ENCODE measurements at places on chromosomes 1 and 21. TPM values are rescaled to one million over a fixed set of nuclear protein-coding genes. Genes with fewer than 3 reads are reported as not detected.

DNA sequence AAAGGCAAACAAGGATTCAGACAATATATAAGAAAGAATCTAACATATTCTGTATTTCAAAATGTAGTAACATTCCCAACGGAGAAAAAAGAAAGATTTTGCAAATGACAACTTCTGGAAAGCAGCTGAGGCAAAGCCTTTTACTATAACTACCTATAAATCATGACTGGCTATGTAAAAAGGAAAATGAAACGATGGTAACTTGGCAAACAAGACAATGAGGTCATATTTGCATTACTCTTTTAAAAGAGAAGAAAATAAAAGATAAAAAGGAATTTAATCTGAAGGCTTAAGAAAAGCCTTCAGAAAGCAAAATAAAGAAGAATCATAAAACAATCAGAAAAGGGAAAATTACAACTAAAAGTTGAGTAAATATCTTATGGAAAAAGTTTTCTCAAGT is 25.1 kb upstream of the ASPM start:
- no peak for DNase-seq

DNA sequence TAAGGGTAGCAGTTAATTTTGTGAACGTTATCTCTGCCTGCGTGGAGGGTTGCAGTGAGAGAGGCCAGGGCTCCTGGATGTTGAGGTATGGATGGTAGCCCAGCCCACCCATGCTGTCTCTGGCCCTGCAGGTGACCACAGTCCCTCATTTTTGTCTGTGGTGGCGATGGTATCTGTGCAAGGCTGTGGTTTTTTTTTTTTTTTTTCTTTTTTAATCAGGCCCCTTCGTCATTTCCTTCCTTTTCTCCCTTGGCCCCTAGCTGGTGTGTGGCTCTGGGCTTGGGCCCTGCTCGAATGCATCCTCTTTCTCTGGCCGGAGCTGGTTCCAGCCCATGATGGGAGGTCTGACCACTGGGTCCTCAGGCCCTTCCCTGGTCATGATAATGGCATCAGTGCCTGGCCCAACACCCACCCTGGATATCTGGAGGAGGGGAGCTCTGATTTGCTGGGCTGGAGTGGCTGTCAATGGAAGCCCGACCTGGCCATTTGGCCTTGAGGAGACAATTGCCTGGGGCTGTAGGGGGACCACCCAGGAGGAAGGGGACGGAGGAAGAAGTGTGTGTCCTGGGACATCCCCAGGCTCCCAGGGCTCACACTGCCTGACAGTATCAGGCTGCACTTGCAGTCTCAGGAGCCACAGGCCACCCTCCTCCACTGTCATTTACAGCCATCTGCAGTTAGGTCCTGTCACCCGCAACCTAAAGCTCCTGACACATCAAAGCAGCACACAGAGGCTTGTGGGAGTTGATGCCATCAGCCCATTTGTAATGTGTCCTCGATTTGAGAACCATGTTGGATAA is 8.1 kb upstream of the RNF187 start:
- no peak for DNase-seq

- DNase-seq, result no peak
These were observed 1.6 kb downstream of the B3GALT2 start for GRCh38 chr1:193184776-193185175.

DNA sequence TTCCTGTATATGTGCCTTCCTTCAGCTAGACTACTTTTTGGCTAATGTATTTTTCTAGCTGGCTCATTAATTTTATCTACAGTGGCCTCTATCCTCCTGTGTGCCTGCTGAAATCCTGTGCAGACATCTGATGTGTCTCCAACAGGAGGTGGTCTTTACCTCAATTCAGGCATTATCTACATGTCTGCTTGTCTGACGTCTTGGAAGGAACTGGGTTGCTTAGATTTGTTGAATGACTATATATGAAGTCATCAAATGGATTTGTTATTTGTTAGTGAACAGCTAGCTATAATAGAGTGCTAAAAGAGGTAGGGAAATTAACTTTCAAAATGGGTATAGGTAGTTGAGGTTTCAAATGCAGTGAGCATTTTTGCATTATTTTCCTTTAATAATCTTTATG is 6.7 kb downstream of the RPL5 start:
- DNase-seq, result no peak

- peak; percentile 35 for DNase-seq
These were observed 35.2 kb upstream of the MUTYH start for GRCh38 chr1:45375104-45376090.

- DNase-seq, result peak; percentile 96
These were observed 1.0 kb downstream of the ANKRD65 start for GRCh38 chr1:1419813-1420653.

- peak; percentile 84 for DNase-seq
These were observed 35.9 kb downstream of the TMCC2 start for GRCh38 chr1:205263580-205264190.

DNA sequence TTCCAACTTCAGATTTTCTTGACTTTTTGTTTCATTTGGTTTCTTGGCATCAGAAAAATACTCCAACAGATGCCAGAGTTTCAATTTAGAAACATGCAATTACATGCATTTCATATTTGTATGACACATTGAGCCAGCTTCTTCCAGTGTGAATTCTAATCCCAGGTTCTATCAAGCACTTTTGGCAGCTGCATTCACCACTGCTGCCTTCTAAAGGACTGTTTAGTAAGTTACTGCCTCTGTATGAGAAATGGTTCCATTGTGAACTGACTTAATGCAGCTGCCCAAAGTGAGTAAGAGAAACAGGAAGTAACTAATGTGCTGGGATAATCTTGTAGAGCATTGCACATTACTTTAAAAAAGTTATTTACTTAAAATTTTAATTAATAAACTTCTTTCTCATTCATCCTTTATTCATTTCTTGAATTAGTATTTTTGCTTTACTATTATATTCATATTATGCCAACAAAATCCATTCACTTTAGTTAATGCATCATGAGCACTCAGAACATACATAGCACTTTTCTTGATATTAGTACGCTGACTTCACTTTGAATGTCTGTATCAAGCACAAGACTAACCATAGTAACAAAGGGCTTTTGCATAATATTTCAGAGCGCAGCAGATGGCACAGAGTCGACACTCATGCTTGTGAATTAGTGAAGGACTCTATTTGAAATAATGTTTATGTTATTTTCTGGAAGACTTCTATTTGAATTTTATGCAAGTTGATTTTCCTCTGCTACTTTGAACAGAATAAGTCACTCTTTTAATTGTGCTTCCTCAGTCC is 9.8 kb downstream of the RGS18 start:
- no peak for DNase-seq

- peak; percentile 48 for DNase-seq
These were observed 192.4 kb upstream of the SGIP1 start for GRCh38 chr1:66341446-66342089.

- DNase-seq, result no peak
These were observed 49.6 kb downstream of the ELAPOR1 start for GRCh38 chr1:109163551-109163950.

DNA sequence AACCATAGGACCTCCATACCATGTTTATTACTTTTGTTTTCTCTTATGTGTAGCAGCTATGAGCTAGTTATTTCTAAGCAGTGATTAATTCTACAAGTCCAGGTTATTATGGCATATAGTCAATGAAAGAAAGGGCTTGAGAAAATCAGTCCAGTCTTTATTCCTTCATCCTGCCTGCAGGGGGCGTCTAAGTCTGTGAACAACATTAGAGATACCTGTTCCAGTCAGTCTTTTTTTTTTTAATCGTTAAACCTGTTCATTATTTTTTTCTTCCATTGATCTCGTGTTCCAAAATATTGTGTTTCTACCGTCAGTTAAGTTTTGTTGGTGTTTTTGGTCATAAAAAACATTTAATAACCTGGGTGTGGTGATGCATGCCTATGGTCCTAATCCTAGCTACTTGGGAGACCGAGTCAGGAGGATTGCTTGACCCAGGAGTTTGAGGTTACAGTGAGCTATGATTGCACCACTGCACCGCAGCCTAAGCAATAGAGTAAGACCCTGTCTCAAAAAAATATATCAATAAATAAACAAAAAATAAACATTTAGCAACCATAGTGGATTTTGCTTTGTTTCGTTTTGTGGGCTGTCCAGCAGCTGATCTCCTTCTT is 29.4 kb upstream of the CD2 start:
- no peak for DNase-seq

- DNase-seq, result peak; percentile 86
These were observed 68.8 kb upstream of the COL6A1 start for GRCh38 chr21:45912611-45913417.

GRCh38 chr1:89894210-89895201 is 73.7 kb downstream of the LRRC8D start:
- DNase-seq, result peak; percentile 73

DNA sequence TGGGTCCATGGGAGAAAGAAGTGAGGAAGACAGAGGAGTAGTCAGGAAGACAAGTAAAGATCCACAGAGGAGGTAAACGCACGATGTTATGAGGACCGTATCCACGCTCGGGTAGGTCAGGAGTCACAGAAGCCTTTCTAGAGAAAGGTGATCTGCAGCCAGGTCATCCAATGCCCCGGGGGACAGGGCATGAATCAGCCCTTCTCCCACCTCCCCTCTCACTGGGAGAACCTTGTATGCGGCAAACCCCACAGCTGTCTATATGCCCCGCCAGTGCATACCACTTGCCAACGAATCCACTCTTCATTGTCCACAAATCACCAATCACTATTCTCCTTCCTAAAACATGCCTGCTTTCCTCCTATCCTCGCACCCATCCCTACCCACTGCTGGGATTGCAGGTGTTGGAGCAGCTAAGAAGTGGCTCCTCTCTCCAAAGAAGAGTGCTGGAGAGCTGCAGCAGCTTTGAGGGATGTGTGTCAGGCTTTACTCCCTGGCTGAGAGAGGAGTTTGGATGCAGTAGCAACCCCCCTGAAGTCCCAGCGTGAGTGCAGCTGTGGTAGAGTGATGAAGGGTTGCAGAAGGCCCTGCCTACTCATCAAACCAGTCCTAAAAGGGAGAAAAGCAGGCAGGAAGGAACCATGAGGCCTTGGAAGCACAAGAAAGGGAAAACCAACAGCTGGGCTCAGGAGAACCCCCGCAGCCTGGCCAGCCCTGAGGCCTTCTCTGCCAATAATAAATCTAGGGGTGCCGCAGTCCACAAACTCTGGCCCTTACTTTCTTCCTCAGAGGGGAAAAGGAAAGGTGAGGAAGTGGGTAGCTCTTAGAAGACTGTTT is 102.2 kb upstream of the GADD45A start:
- DNase-seq, result peak; percentile 46

- no peak for DNase-seq
These were observed 8.3 kb downstream of the CSMD2 start for GRCh38 chr1:34156739-34157138.

GRCh38 chr1:58888833-58889232 is 105.0 kb upstream of the JUN start:
- peak; percentile 37 for DNase-seq

DNA sequence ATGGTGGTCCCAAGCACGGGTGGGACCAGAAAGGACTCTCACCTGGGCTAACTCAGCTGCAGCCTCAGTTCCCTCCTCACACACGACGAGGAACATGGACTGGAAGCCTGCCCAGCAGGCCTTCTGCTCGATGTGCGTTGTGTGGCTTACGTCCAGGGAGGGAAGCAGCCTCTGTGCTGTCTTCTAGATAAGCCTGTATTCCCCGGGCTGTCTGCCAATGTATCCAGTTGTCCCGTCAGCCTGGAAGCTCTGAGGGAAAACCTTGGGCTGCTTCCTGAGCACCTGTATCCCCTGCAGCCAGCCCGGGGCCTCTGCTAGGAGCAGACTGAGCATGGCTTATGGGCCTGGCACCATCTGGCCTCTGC is 10.5 kb downstream of the PCSK9 start:
- peak; percentile 83 for DNase-seq

- DNase-seq, result no peak
These were observed 14.3 kb downstream of the SAMSN1 start for GRCh38 chr21:14531757-14532316.

DNA sequence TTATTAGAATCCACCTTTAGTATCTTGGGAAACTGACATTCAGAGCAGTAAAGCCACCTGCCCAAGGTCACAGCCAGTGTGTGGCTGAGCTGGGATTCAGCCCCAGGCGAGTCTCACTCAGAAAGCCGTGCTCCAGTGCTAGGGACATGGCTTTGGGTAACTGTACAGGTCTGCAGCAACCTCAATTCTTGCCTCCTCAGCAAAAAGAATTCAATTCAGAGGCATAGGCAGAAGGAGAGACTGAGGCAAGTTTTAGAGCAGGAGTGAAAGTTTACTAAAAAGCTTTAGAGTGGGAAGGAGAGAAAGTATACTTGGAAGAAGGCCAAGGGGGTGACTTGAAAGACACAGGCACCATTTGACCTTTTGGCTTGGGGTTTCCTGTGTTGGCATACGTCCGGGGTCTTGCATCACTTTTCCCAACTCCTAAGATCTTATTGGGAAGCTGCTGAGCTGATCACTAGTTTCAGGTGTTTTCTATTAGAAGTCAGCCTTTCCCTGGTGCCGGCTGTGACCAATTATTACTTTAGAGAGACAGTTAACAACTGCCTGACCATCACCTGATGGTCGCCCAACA is 529.3 kb downstream of the MATN1 start:
- no peak for DNase-seq

DNA sequence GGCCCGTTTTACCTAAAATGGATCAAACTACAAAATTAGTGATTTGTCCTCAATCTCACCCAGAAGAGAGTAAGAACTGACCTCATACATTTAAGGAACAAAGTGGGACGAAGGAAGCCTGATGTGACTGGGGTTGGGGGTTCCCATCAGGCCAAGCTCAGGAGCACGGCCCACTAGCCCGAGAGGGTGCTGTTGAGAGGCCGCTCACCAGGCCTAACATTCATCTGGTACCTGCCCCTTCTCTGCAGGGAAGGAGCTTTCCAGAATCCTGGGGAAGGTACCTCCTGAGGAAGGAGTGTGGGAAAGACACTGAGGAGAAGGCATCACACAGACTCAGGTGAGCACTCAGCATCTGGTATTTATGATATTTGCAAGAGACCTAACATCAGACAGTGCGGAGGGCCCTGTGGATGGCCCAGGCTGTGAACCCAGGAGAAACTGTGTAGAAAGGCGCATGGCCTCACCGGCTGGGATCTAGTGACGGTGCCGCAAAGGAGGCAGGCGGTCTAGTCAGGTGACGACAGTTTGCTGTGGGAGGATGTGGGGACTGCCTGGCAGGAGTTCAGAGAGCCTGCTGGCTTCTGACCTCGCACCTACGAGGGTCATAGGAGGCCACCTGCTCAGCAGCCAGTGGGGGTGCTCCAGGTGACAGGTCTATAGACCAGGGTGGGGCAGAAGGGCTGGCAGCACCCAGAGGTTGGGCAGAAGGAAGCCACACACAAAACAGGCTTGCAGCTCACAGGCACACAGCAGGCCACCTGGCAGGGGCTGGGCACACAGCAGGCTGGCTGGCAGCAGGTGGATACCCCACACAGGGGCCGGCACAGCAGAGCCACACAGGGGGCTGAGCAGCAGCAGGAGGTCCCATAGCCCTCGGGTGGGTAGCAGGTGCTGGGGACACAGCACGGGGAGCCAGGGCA is 543 bp downstream of the KRTAP12-4 start:
- peak; percentile 55 for DNase-seq

GRCh38 chr1:91165033-91165654 is 143.3 kb upstream of the ZNF644 start:
- DNase-seq, result peak; percentile 83

The RGS8 gene
- total RNA-seq, result not detected

The TNNT2 gene
- not detected for total RNA-seq

The RGL1 gene
- total RNA-seq, result 24.6 TPM

The GNB1 gene
- 84.6 TPM for total RNA-seq

The FMO3 gene
- total RNA-seq, result 63.9 TPM

The KLF17 gene
- 0.36 TPM for total RNA-seq

The FCGR3B gene
- not detected for total RNA-seq

The ZNF669 gene
- total RNA-seq, result 10.1 TPM

The TRIM46 gene
- 3.3 TPM for total RNA-seq

The LIN9 gene
- total RNA-seq, result 2.5 TPM

The KRTAP21-3 gene
- not detected for total RNA-seq

The ACTN2 gene
- not detected for total RNA-seq

The PLA2G2C gene
- not detected for total RNA-seq

The FBXO44 gene
- total RNA-seq, result 16.3 TPM

The LCE2C gene
- not detected for total RNA-seq

The NES gene
- total RNA-seq, result 1.5 TPM
